LHCN-M2 (cell line): ENCODE measurements at places on chromosomes 13 and 19.

DNA sequence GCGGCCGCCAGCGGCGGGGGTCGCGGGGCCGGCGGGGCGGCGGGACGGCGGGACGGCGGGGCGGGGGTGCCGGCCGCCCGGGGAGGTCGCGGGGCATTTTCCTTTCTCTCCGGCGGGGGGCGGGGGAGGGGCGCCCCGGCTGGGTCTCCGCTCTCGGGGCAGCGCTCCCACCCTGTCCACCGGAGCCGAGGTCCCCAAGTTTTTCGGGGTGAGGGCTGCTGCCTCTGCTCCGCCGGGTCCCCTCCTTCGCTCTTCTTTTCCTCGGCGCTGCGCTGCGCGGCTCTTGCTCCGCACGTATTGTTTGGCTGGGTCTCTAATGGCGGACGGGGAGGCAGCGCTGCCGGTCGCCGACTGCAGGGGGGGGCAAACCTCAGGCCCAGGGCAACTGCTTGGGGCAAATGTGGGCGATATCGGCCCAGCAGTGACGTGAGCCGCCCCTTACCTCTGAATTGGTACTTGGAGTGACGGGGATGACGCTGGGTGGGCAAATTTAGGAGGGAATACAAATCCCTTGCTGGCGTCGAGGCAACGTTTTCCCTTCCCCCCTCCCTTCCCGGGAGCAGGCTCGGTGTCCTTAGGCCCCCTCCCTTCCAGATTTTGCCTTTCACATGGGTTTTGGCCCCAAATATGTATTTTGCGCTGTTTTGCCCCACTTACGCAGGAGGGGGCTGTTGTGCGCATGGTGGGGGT, 759 bp downstream of the ZMYM2 start:
- peak; percentile 51 for DNase-seq

DNA sequence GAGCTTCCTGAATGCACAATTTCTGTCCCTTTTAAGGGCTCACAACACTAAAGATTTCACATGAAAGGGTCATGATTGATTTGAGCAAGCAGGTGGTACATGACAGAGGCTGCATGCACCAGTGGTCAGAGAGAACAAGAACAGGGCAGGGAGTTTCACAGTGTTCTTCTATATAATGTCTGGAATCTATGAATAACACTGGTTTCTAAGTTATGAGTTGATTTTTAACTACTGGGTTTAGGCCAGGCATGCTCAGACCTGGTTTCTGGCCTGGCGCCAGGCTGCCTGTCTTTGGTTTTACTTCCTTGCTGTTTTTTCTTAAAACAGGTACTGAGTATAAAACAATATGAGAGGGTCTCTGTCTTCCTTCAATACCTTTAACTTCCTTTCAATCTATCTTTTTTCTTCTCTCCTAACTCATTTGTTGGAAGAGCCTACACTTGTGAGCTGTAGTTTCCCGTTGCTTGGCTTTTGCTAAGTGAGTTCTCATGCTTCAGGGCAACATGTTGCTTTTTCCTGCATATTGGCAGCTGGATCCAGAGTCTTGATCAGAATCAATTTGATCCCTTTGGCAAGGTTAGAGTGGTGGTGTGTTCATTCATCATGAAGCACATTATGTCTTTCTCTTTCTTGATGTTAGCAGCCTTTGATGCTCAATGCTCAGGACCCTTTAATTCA, 38.5 kb upstream of the FGF14 start:
- no peak for DNase-seq

DNA sequence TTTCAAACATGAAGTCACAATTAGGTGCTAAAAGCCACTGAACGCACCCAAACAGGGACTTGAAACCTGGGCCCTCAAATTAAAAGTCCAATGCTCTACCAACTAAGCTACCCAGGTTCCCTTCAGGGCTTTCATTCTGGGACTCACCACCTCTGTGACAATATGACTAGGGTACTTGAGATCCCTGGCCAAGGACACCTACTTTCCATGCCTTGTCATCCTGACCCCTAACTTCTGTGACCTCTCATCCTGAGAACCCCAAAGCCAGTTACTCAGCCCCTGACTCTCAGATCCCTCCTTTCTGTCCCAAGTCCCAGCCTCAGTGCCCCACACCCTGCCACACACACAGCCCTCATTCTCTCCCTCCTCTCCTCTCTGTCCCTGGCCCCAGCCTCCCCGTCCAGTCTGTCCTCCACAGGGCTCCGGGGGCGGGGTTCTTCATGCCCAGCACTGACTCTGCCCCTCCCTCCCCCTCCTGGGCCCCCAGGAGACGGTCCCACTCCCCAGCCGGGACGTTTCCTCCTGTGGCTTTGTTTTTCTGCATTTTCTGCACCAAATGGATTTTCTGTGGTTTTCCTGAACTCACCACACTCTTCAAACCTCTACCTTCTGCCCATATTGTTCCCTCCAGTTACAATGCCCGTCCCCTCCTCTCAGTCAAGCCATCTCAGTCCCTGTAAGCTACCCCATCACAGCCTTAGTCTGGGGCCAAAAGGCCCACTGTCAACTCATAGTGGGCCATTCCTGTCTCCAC, 7.0 kb downstream of the RCN3 start:
- no peak for DNase-seq

DNA sequence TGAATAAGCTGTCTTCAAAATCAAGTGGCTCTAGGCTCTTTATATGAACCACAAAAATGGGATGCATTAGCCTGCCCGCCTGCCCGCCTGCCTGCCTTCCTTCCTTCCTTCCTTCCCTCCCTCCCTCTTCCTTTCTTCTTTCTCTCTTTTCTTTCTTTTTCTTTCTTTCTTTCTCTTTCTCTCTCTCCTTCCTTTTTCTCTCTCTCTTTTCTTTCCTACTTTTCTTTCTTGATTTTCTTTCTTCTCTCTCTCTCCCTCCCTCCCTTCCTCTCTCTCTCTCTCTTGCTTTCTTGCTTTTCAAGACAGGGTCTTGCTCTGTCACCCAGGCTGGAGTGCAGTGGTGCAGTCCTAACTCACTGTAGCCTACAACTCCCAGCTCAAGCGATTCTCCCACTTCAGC, 26.9 kb downstream of the F2RL3 start:
- DNase-seq, result no peak

DNA sequence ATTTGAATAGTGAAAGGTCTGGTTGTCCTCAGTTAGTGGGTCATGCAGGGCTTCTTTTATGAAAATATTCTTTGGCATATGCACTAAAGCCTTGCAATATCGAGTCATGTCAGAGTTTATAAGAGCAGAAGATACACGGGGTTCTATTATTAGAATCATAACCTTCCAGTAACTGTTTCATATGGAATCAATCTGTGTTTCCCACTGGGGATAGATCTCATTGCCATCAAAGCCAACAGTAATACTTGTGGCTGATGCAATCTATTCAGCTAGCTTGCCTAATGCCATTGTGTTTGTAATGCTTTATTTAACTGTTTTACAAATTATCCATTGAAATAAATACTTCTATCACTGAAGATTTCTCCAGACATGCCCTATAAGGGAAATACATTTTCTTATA, 746.9 kb upstream of the PCDH9 start:
- no peak for DNase-seq

DNA sequence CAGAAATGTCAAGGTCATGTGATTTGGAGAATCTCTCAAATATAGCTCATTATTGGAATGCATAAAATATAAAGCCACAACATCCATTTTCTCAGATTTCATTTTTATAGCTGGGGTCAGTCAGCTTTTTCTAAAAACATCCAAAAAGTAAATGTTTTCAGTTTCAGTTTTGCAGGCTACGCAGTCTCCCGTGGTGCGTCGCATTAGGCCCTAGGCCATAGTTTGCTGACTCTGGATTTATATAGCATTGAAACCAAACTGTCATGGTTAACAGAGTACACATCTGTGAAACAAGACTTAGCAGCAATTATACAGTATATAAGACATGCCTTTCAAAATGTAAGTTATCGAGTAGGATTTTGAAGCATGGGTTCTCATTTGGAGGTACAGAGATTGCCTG, 140.0 kb downstream of the IRS2 start:
- DNase-seq, result no peak

GRCh38 chr19:56671613-56671994, at the start of gene ZNF835:
Gene ZNF835 (minus strand): TSS chr19:56671757. CDS start chr19:56665198, 6,559 bp downstream.
- DNase-seq, result no peak

- DNase-seq, result no peak
These were observed 4.6 kb downstream of the CEACAM3 start for GRCh38 chr19:41801031-41801430.

GRCh38 chr13:99285432-99286182, 21.6 kb downstream of the GPR183 start:
- DNase-seq, result no peak

DNA sequence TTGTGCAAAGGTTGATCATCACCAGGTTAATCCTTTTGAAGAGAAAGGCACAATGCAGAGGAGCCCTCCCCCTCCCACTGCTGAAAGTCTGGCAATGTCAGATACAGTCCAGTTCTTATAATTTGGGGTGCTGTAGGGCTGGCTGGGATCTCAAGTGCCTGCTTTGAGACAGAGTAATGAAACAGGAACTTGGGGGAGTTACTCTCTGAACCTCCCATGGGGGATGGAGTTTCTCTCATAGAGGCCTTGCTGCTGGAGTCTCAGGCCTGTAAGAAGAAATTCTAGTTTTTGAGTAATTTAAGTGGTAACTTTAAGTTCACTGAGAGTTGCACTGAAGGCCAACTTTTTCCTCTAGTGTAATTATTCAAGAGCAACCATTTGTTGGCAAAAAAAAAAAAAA, 410.5 kb downstream of the KCNRG start:
- no peak for DNase-seq

- DNase-seq, result no peak
These were observed 23.4 kb downstream of the GP6 start for GRCh38 chr19:55014714-55015113.

DNA sequence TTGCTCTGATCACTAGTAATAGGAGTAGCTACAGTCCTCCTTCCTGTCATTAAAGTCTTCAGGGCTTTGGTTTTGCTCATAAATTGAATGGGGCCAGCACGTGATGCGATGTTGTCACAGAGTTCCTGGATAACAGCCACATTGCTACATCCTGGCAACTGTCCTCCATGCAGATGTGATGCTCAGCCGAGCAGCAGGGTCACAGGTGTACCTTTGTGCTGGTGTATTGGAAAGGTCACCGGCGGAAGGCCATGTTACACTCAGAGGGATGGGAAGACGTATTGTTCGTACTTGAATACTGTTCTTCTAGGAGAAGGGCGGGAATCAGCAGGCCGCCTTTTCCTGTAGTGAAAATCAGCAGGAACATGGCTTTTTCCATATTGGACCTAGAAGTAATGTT, 713.8 kb upstream of the GPC6 start:
- no peak for DNase-seq
